GM23338 (cell line): ENCODE measurements at places on chromosomes 16 and 17. TPM values are rescaled to one million over a fixed set of nuclear protein-coding genes. Genes with fewer than 3 reads are reported as not detected.

DNA sequence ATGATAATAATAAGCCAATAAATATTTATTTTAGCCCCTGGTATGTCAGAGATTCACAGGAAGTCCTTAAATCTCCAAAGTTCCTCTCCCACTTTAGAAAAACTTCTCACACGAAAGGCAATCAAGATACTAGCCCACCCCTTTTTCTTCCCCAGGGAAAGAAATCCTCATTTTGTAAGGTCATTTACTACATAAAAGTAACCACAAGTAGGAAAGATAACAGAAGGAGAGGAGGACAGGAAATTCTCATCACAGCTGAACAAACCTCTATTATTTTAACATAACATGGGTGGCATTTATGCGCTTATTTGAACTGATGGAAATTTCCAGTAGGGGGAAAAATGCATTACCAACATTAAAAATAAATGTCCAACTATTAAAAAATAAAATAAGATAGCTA, 3.4 kb downstream of the FAM222B start:
- DNase-seq: no peak

DNA sequence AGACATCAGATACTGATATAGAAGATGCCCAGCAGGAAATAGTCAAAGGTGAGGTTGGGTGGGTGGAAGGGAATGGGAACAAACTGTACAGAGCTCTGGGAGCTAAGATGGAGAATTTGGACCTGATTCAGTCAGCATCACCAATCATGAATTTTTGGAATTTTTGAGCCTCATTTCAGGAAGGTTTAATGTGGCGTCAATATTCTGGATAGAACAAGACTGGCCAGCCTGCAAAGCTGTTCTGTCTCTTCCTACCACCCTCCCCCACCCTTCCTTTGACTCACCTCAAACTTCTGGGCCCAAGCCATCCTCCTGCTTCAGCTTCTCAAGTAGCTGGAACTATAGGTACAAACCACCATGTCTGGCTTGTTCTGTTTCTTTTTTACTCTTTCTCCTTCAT, 32.6 kb downstream of the CTCF start:
- DNase-seq: peak; percentile 56

- peak; percentile 73 for DNase-seq
Measured at GRCh38 chr16:31537362-31538242, 9.9 kb downstream of the AHSP start.

DNA sequence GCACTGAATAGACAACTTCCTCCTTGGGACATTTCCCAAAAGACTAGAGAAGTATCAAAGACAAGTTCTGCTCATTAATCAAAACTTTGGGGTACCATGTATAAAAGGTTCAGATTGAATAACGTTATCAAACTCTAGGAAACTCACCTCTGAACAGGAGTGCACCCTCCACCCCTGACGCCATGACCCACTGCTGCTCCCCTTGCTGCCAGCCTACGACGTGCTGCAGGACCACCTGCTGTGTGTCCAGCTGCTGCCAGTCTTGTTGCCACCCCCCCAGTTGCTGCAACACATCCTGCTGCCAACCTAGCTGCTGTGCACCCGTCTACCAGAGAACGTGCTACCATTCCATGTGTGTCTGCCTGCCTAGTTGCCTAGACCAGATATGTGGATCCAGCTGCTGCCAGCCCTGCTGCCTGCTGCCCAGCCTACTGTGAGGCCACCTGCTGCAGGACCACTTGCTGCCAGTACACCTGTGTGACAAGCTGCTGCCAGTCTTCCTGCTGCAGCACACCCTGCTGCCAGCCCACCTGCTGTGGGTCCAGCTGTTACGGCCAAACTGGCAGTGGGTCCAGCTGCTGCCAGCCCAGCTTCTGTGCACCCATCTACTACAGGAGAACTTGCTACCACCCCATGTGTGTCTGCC, 13.8 kb upstream of the KRTAP9-2 start:
- DNase-seq: no peak

GRCh38 chr16:84199861-84200260, 8.9 kb downstream of the ADAD2 start:
- no peak for DNase-seq

GRCh38 chr16:12752159-12752558, 51.5 kb downstream of the CPPED1 start:
- DNase-seq: no peak

DNA sequence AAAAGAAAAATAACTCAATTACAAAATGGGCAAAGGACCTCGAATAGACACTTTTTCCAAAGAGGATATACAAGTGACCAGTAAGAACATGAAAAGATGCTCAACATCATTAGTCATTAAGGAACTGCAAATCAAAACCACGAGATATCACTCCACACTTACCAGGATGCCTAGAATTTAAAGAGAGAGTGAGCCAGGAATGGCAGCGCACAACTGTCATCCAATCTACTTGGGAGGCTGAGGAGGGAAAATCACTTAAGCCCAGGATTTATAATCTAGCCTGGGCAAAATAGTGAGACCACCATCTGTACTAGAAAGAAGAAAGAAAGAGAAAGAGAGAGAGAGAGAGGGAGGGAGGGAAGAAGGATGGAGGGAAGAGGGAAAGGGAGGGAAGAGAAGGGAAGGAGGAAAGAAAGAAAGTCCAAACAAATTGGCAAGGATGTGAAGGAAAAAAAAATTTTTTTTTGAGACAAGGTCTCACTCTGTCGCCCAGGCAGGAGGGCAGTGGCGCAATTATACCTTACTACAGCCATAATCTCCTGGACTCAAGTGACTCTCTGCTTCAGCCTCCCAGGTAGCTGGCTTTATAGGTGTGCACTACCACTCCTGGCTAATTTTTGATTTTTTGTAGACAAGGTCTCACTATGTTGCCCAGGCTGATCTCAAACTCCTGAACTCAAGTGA, 22.6 kb downstream of the TBX2 start:
- DNase-seq: no peak

- peak; percentile 59 for DNase-seq
Measured at GRCh38 chr17:65515959-65516948, 45.2 kb downstream of the AXIN2 start.

DNA sequence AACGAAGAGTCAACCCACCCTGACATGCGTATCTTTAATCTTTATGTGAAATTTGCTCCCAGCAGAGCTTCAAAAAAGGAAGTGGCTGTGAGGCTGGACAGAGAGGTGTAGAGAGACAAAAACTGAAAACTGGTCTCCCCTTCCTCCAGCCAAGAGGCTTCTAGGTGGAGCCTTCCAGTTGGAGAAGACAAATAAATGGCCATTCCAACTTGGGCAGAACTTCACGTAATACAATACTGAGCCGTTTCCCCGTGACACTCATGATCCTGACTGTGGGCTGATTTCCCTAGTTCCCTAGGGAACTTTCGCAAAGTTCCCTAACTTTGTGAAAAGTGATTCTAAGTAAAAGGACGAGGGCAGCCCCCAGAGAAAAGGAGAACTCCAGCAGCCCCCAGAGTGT, 78.8 kb downstream of the ZFHX3 start:
- no peak for DNase-seq

GRCh38 chr17:50185631-50186471, 15.6 kb downstream of the COL1A1 start:
- no peak for DNase-seq

CEP112 gene
- total RNA-seq: 3.7 and 4.0 TPM in 2 replicates
